ENCODE measurements at places on chromosomes 4 and X.

DNA sequence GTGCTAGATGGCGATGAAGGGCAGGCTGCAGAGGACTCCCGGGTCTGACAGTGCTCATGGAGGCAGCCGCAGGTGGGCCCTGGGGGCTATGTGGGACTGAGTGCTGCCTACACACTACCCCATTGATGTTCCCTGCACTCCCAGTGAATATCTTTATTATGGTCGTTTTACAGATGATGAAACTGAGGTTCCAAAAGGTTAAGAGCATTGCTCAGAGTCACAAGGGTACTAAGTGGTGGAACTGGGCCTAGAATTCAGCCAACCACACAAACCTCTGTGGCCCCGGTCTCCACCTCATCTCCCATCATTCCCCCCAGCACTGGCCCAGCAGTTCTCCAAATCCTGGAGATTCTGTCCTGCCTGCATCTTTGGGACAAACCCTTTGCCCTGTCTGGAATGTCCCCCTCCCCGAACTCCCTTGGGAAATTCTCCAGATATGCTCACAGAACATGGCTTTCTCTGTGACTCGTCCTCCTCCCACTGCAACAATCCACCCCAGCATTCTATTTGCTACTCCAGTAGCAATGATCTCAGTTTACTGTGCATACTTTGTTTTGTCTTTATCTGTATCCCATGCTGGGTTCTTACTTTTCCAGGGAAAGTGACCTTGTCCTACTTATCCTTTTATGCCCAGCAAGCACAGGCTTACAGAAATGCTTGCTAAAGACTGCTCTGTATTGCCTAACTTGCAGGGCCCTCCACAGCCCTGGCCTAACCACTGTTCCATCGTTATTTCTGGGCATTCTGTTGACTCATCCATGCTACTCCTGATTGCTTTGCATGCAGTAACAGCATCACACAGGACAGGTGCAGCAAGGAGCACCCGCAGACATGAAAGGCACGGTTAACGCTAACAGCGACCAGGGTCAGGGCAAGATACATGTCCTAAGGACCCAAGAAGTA lies 14.0 kb downstream of the PNMA6F start:
- H3K27ac ChIP-seq = no peak overlapping the region
- DNase-seq = no peak
- no peak overlapping the region for H3K4me3 ChIP-seq
- H3K36me3 ChIP-seq = no peaks in the 10 kb centered on the region

- H3K36me3 ChIP-seq = no peaks in the 10 kb centered on the region
- H3K27ac ChIP-seq = no peak overlapping the region
- no peaks in the 10 kb centered on the region for H3K4me1 ChIP-seq
- no peaks in the 10 kb centered on the region for H3K27me3 ChIP-seq
These were observed 85.9 kb downstream of the MAOA start for GRCh38 chrX:43741843-43742573.

DNA sequence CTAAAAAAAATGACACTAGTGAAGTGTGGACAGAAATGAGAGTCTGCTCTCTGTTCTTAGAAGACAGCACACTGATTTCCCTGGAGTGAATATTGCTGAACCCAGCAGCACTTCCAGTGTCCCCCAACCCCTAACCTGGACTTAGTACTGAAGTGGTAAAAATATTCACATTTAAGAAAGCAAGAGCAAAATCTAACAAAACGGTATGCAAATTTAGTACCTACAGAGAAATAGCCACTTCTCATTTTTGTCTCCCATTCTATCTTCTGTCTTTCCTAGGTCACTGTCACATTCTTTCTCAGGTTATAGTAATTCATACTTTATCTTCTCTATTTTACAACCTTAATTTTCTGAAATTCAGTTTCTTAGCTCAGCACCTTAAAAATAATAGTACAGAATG lies 274.7 kb downstream of the CFAP299 start:
- H3K36me3 ChIP-seq = no peaks in the 10 kb centered on the region
- no peaks in the 10 kb centered on the region for H3K27me3 ChIP-seq
- DNase-seq = no peak

DNA sequence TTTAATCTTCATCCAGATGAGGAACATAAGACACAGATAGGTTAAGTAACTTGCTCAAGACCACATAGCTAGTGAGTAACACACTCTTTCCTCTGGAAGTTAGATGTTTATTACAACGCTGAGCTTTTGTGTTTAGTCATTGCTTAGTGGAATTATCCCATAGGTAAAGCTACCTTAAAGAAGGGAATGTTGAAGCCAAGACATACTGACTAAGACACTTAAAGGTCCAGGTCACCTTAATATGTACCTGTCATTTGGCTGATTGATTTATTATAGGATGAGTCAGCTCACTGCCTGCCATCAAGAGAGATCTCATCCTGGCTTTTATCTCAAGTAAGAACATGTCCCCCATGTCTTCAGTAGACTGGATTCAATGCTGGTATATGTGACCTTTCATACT lies 53.4 kb downstream of the KDR start:
- H3K4me3 ChIP-seq = no peak overlapping the region
- H3K27ac ChIP-seq = no peak overlapping the region
- peaks cover 11% of the 10 kb centered on the region for H3K4me1 ChIP-seq
- no peak for DNase-seq
- no peaks in the 10 kb centered on the region for H3K36me3 ChIP-seq

DNA sequence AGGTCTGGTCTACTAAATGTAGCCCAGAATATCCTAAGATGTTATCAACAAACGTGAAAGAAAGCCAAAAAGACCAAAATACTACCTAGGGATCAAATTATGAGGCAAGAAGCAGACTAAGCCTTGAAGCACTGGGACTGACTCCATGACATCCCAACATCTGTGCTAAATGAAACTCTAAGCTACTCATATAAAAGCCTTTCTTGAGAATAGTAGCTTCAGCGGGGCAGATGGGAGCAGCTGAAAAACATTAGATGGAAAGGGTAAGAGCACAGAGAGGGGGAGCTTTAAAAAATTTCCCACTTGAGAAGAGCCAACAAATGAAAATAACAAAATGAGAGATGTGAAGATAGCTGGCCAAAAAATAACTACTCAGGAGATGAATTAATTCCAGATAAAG lies 81.7 kb downstream of the MAD2L1 start:
- H3K4me1 ChIP-seq = no peaks in the 10 kb centered on the region
- no peaks in the 10 kb centered on the region for H3K36me3 ChIP-seq
- no peak overlapping the region for H3K27ac ChIP-seq
- no peak overlapping the region for H3K4me3 ChIP-seq
- no peaks in the 10 kb centered on the region for H3K27me3 ChIP-seq

- no peak overlapping the region for H3K27ac ChIP-seq
These were observed 224.6 kb upstream of the PPARGC1A start for GRCh38 chr4:24114444-24114843.
